NCI-H2081 (cell line): ENCODE measurements at places on chromosomes 5 and 9.

DNA sequence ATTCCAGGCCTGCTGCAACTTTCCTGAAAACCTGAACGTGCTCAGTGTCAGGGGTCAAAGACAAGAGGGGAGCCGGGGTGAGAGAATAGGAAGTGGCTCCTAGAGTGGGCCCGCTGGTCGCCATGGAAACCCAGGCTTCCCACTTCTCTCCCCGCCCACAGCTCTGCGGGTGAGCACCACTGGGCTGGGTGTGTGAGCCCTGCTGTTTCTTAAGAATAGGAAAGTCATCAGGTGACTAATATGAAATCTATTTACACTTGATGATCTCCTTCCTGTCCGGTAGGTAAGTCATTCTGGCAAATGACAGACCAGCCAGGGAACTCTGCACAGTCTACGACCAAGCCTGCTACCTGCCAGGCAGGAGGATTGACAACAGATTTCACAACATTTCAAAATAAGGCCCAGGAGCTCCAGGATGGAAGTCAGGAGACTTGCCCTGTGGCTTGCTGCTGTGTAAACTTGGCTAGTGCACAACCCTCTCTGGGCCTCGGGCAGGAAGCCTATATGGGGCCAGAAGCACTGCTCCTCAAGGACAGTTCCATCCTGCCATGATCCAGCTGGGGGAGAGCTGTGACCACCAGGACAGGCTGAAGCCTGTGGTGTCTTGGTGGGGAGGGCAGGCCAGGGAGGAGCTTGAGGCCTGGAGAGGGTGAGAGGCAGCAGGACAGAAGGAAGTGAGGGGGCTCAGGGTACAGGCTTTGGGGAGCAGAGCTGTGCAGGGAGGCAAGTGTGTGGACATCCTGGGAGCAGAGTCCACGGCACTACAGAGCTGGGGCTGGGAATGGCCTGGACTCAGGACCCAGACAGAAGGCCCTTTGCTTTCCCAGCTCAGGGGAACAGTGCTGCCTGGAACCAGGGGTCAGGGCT lies 60.6 kb downstream of the SHB start:
- peak; percentile 37 for DNase-seq

- no peak for DNase-seq
Observed at GRCh38 chr9:8429768-8430167, 630.2 kb upstream of the DMAC1 start.

GRCh38 chr5:151086905-151087360 lies 6.1 kb upstream of the TNIP1 start:
- no peak for DNase-seq

- DNase-seq = no peak
Observed at GRCh38 chr5:137145721-137146120, 353.4 kb downstream of the SPOCK1 start.

GRCh38 chr9:78131969-78132700 lies 100.5 kb upstream of the GNAQ start:
- DNase-seq = no peak

DNA sequence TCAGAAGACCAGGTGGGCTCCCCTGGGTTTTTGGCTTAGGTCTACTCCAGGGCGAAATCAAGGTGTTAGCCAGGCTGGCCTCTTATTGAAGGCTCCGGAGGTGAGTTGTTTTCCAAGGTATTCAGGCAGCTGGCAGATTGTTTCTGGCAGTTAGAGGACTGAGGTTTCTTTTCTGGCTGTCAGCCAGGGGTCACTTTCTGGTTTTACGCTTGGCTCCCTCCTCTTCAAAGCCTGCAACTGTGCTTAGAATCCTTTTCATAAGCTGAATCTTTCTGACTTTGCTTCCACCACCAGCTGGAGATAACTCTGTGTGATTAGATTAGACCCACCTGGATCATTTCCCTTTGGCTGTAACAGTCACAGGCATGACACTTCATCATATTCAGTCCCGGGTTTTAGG lies 24.6 kb downstream of the RFK start:
- peak; percentile 82 for DNase-seq

DNA sequence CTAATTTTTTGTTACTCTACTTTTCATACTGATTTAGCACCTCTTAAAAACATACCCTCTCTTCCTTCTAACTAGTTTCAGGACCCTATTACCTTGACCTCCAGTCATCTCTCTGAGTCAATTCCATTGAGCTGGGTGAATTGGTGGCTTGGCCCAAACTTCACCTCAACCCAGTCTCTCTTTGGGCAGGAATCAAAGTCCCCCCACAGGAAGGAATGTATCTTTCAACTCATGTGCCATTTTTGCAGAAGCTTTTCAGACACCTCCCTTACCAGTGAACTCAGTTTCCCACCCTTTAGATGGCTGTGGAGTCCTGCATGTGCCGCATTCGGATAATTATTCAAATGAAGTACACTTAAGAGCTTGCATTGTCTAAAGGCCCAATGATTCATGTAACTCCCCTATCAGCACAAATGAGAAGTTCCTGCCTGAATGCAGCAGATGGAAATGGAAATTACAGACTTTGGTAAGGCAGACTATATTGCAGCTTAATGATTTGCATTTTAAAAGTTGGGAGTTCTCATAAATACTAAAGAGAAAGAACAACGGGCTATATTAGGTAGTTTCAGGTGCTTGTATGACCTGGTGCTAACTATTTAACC lies 693.5 kb downstream of the PTPRD start:
- DNase-seq = no peak

DNA sequence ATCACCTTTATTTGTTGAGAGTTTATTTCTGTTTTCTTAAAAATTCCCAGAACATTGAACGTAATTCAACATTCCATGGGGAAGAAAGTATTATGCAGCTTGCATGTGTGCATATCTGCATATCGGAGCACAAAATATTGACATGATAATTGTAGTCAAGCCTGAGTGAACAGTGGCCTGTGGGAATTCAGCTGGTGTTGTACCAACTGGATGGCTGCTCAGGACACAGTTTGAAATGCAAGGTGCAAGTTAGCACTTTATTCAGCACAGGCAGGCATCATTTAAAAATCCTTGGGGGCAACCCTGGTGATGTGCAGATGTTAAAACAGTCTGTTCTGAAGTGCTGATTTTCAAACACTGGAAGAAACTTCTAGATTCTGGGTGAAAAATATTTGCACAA lies 82.4 kb downstream of the CNTLN start:
- no peak for DNase-seq

- DNase-seq = no peak
Observed at GRCh38 chr5:56106837-56107236, 112.1 kb upstream of the IL6ST start.

DNA sequence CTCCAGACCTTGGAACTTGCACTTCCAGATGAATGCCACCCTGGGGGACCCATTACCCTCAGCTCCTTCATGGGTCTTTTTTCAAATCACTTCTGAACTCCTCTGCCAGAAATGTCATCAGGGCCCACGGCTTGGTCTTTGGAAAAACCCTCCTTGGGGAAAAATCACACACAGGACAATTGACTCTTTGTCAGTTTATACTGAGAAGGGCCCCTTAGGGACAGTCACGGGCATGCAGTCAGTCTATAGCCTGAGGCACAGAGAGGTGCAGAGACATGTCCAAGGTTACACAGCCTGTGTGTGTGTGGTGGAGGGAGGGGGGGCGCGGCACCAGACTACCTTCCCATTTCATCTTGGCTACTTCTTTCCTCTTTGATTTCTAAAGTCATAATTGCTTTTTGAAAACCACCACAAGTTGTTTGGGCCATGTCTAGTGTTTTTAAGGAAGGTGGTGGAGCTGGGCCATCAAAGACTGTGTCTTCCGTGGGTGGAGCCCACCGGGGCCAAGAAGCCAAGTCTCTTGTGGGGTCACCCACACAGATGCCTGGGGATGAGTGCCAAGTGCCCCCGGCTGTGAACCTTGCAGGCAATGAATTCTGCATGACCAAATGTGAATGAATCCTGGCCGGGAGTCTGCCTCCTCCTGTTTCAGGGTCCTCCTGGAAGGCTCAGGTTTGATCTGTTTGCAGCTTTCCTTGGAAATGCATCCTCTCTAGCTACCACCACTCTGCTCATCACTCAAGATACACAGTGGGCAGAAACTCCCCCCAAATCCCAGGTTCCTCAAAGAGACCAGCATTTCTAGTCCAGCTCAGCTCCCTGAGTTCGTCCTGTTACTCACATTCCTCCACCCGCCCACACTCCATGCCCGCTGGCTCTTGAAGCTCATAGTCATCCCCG lies 200.1 kb upstream of the TBC1D2 start:
- no peak for DNase-seq

GRCh38 chr5:122532035-122532434 lies 220.0 kb downstream of the SNCAIP start:
- no peak for DNase-seq

DNA sequence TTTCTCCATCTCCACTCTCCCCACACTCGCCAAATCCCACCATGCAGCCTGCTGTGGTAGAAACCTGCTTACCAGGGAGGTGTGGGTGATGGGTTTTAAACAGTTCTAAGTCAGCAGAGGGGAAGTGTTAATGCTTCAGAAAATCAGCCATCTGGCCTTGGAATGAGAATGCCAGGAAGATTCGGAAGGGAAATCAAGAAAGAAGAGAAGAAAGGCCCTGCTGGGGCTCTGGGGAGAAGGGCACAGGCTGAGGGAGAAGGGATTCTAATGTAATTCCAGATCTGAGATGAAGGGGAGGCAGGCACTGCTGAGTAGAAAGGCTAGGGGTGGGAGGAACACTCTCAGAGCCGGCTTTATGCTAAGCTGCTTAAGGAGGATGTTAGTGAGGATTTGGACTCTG lies 434.7 kb upstream of the DMAC1 start:
- no peak for DNase-seq

DNA sequence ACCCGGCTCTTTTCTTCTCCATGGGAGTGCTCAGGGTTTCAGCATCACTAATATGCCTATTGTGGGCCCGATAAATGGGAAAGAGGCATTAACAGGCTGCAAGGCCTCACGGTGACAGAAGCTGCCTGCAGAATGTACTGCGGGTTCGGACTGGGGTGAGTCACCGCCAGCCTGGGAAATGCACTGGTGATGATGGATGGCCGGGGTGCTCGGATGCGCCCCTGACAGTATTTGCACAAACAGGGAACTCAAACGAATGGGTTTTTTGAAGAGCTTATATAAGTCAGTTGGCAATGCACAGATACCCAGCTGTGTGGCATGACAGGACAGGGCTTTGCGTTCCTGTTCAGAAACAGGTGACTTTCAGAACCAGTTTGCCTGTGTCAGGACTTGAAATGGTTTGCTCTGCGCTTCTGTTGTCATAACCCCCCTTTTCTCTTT lies 42.0 kb upstream of the PITX1 start:
- DNase-seq = no peak

DNA sequence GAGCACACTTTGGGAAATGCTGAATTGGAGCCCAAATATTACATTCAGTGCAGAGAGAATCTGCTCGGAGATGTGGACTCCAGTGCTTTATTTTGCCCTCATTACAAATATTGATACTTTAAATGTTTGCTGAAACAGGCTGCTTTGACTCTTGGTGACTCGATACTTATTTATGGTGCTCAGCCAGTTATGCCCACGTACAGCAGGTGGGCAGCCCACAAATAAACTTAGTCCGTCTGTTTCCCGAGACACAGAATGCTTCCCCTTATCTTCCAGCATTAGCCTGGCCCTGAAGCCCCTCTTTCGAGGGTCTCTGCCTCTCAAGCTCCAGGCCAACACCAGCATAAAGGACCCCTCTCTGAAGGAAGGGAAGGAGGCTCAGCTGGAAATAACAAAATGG lies 158.7 kb downstream of the SMARCA2 start:
- no peak for DNase-seq

DNA sequence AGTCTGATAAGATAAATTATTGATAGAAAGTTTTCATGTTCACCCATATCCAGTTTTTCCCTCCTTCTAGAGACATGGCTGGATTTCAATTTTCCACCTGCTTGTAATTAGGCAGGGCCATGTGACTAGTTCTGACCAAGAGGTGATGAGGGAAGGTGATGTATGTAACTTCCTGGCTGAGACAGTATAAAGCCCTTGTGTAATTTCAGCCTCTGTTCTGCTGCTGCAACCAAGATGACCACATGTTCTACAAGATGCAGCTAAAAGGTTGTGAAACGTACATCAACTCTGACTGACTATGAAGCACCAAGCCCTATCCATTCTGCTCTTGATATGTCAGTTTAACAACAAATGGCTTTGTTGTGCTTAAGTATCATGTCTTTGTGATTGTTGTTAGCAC lies 376.5 kb upstream of the DAB2 start:
- DNase-seq = no peak

GRCh38 chr9:84617411-84618029 lies 52.0 kb upstream of the NTRK2 start:
- DNase-seq = no peak

DNA sequence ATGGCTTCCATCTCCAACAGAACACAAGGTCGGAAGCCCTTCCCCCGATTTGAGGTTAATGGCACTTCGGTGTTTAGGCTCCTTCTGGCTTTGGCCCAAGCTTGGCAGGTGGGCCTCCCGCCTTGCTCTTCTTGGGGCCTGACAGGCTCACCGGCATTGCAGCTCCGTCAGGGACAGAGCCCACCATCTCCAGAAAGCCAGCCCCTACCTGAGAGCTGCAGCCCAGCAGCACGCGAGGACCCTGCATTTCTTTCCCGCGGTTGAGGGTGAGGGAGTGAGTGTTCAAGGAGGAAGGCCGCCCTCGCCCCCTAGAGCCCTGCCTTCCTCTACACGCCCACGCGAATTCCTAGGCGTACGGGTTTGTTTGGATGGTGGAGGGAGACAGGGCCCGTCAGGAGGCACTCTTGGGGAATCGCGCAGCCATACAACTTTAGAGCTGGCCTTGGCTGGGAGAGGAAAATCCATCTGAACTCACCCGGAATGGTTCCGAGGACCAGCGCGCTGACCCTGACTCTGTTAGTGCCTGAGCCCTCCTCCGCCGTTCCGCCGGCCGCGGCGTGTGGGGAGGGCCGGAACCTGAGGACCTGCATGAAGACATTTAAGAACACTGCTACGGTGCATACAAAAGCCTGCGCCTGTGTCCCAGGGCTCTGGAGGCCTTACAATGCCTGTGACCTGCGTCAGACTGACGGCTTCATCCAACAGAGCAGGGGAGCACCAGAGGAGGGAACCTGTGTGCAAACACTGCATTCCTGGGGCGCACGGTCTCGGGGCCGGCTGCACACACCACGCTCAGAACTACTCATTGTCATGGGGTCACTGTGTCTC lies 73.8 kb downstream of the MRPL36 start:
- DNase-seq = no peak

GRCh38 chr9:6383551-6384225 lies 29.3 kb upstream of the UHRF2 start:
- no peak for DNase-seq

- DNase-seq = no peak
Observed at GRCh38 chr9:110124439-110124838, 83.5 kb downstream of the C9orf152 start.

GRCh38 chr5:108620516-108620915 lies 127.2 kb upstream of the FER start:
- DNase-seq = no peak

DNA sequence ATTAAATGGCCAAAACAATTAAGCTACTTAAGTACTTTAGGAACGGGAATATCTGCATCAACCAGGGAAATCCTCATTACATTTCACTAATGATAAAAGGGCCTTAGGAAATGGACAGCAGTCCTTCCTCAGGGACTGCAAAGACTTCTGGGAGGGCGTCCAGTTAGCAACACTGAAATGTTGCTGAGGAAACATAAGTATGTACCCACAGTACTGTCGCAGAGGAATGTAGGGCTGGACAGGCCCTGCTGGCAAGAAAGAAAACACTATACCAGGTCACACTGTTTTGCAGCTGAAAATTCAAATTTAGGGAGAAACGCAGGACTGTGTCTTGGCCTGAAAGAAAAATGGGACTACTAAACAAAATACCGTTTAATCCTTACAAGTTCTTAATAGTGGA lies 1.3 kb downstream of the C5orf15 start:
- DNase-seq = no peak

- no peak for DNase-seq
Observed at GRCh38 chr9:98302938-98303632, 47.6 kb upstream of the TBC1D2 start.

GRCh38 chr5:122219436-122220166 lies 90.3 kb downstream of the ZNF474 start:
- DNase-seq = no peak
